Activated CD4-positive, alpha-beta T cell treated with anti-CD3 and anti-CD28 coated beads for 36 hours (primary cell): ENCODE measurements at places on chromosomes 13 and 19. TPM values are rescaled to one million over a fixed set of nuclear protein-coding genes. Genes with fewer than 3 reads are reported as not detected.

PSG6 gene
- not detected for total RNA-seq

GRCh38 chr13:33261387-33262061 lies 24.0 kb downstream of the STARD13 start:
- DNase-seq, result no peak

ZSCAN4 gene
- total RNA-seq, result not detected

EXOC3L2 gene
- total RNA-seq, result not detected

DNA sequence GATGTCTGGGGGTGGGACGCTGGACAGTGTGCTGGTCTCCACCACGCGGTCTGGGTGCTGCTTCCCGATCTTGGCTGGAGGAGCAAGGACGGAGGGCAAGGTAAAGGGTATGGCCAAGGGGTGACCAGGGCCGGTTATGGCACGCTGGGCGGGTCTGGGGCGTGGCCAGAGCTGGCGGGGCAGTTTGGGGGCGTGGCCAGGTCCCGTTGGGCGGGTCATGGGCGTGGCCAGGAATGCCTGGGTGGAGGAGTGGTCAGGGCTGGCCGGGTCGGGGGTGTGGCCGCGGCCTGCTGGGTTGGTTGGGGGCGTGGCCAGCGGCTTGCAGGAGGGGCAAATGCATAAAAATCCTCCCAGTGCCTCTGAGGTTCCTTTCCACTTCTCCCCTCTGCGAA lies 19.2 kb downstream of the GPX4 start:
- peak; percentile 84 for DNase-seq

DNA sequence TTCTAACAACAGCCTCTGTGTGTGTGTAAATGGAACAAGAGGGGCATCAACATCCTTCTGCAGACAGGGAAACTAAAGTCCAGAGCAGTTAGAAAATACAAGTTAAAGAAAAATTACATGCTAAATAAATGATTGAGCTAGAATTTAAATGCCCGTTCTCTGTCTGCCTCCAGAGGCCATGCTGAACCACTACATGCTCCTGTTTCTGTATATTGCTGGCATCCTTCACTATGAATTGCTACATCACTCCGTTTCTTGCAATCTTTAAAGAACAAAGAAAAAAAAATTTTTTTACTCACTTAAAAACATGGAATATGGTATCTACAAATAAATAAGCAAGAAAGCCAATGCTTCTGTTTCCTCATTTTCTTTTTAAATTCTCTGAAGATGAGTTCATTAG lies 47.9 kb downstream of the DCT start:
- DNase-seq, result no peak

- DNase-seq, result peak; percentile 26
These were observed 1651.9 kb upstream of the MIR17HG start for GRCh38 chr13:89695343-89696257.

DNA sequence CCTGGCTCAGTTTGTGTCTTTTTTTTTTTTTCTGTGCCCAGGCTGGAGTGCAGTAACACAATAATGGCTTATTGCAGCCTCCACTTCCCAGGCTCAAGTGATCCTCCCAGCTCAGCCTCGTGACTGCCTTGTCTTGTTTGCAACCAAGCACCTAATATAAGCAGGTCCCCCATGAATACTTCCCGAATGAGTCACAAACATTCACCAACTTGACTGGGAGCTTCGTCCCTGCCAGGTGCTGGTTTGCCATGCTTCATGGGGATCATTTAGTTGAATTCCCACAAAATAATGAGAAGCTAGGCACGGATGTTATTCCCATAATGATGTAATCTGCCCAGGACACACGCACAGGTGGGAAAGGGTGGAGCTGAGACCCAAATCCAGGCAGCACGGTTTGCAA lies 176.5 kb downstream of the CACNA1A start:
- no peak for DNase-seq

- no peak for DNase-seq
These were observed 14.0 kb downstream of the ELL start for GRCh38 chr19:18507727-18508440.

KIR2DL1 gene
- total RNA-seq, result not detected

GRCh38 chr19:19540715-19541515 lies 2.9 kb downstream of the CILP2 start:
- DNase-seq, result peak; percentile 93

CCNE1 gene
- 29.4 TPM for total RNA-seq

GRCh38 chr13:106072014-106072413 lies 463.4 kb downstream of the EFNB2 start:
- no peak for DNase-seq

DNA sequence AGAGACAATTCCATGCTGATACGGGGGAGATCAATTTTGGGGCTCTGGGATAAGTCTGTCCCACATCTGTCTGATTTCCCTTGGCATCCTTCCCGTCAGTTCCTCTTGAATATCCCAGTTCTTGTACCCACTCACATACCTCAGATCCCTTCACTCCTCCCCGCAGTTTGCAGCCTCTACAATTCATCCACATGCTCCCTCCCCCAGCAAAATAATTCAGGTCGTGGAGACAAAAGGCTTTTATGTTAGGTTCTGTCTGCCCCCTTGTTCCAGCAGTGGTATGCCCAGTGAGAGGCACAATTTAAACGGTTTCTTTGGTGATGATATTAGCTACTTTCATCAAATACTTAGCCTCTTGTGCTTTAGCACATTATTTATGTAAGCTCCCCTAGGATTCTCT lies 9.6 kb downstream of the RPS16 start:
- DNase-seq, result no peak

NPAS1 gene
- not detected for total RNA-seq

PGLYRP2 gene
- total RNA-seq, result not detected

- no peak for DNase-seq
These were observed 5.1 kb upstream of the DNM2 start for GRCh38 chr19:10712754-10713153.

DNA sequence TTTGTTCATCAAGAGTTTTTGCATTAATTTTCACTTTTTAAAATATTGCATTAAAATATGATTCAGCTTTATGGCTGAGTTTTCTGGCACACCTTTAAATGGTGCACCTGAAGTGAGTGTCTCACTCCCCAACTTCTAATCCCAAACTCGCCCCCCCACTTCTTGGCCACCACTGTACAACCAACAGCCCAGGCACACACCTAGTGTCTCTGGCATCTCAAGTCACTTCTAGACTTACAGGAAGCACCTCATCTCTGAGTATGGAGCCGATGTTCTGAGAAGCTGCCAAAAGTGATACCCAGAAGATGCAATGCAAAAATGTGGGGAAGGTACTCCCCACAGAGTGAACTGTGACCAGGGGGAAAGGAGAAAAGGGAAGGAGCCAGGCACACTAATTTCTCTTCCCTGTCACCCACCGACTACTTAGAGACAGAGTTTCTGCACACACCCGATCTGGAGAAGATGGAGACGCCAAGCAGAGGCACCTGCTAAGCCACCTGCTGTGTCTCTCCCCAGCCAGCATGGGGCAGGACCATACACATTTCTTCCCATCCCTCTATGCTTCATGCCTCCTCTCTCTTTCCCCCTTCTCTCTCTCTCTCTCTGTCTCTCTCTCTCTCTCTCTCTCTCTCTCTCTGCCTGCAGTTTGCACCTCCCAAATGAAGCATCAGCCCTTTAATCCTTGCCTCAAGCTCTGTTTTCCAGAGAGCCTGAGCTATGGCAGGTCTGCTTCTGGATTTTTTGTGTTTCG lies 155.3 kb upstream of the ZNF507 start:
- no peak for DNase-seq

ZNF285 gene
- total RNA-seq, result 1.4 TPM

CGB1 gene
- not detected for total RNA-seq

DNA sequence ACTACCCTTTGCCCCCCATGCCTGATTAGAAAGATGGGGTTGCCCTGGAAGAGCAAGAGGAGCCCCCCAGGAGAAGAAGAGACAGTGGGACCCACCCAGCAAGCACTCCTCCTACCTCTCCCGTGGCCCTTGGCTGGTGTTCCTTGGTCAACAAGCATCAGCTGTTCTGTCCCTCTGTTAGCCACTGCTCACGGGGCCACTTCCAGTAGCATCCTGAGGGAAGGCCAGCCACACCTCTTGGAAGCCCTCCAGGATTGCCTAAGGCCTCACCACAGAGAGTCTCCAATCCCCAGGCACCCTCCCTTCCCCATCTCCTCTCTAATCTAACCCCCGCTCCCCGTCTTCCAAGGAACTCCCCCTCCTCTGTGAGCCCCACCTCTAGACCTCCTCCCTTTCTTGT lies 15.1 kb upstream of the DPP9 start:
- no peak for DNase-seq

TTYH1 gene
- total RNA-seq, result 0.19 TPM

DNA sequence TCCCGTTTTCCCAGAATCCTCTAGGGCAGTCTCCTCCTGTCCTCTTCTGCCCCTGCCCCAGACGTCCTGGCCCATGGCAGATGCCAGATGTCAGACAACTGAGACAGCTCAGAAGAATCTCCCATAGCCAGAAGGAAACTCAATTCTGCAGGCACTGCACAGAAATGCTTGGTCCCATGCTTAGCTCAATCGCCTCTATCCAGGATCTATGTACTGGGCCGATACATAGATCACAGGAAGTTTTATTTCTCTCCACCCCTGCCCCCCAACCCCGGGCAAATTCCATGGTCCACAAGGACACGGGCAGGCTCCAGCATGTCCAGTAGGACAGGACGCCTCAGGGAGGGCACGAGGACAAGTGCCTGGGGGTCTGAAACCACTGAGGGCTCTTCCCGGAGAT lies 4.8 kb downstream of the MBD3 start:
- DNase-seq, result no peak

- no peak for DNase-seq
These were observed 447.7 kb downstream of the GPC6 start for GRCh38 chr13:93674337-93674755.

DNA sequence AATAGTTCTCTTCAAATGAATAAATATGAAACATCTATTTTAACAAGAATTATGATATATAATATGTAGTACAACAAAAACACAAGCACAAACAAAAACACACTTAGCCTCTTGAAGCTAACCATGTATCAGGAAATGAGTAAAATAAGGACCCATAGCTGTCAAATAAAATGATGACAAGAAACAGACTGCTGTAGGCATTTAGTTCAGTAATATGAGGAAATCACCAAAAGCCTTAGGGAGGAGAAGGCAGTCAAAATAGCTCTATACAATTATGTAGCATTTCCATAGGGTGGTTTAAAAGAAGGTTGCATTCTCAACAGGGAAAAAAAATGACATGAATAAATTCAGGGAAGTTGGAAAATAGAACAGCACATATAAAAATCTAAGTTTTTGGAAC lies 163.4 kb downstream of the PCDH20 start:
- DNase-seq, result no peak

DNA sequence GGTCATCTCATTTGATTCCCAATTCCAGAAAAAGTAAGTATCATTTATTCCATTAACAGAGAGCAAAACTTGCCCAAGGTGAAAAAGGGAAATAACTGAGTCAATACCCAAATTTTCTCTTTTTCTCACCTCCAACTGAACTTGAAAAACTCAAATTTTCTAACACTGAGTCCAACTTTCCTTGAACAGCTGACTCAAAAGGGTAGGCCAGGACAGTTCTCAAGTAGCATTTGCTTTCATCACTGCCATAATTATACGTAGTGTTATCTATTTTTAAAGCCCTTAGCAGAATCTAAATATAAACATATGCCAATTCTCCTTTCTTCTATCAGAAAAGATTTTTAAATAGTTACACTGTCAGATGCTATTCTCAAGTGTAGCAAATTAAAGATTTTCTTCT lies 3.5 kb downstream of the N4BP2L2 start:
- no peak for DNase-seq

GRCh38 chr19:18915639-18916038 lies 3.5 kb downstream of the COPE start:
- DNase-seq, result peak; percentile 67

SCN1B gene
- 1.6 TPM for total RNA-seq

GRCh38 chr13:113916330-113916815 lies 52.5 kb upstream of the GAS6 start:
- DNase-seq, result no peak

LGALS4 gene
- total RNA-seq, result 0.59 TPM
